ENCODE measurements at places on chromosomes 5 and 9.

GRCh38 chr5:103569313-103570060 is 6.9 kb upstream of the NUDT12 start:
- DNase-seq = no peak

DNA sequence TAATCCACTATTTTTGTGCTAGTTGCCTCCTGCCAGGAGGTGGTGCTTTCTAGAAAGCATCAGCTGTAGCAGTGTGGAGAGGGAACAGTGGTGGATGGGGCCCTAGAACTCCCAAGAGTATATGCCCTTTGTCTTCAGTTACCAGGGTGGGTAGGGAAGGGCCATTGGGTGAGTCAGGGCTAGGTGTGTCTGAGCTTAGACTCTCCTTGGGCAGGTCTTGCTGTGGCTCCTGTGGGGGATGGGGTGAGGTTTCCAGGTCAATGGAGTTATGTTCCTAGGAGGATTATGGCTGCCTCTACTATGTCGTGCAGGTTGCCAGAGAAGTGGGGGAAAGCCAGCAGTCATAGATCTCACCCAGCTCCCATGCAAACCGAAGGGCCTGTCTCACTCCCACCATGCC is 11.3 kb upstream of the ADAMTS12 start:
- DNase-seq = no peak

- DNase-seq = no peak
These were observed 1152.9 kb upstream of the CDH6 start for GRCh38 chr5:30040488-30041118.

- no peak for DNase-seq
These were observed 868 bp downstream of the ARHGEF28 start for GRCh38 chr5:73626814-73627313.

DNA sequence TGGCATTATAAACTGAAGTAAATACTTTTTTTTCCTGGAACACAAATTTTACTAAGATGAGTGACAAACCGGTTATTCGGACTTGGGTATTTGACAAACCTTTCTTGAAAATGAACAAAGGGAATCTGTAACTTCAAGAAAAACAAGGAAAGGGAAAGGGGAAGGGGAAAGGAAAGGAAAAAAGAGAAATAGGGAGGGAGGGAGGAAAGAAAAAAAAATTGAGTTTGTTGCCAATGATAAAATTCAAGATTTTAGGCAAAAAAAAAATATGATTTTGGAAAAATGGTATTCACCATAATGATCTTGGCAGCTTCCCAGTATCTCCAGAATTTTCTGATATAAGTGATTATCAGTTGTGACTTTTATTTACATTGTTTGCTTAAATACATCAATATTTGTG is 1.6 kb upstream of the TTC33 start:
- DNase-seq = no peak

DNA sequence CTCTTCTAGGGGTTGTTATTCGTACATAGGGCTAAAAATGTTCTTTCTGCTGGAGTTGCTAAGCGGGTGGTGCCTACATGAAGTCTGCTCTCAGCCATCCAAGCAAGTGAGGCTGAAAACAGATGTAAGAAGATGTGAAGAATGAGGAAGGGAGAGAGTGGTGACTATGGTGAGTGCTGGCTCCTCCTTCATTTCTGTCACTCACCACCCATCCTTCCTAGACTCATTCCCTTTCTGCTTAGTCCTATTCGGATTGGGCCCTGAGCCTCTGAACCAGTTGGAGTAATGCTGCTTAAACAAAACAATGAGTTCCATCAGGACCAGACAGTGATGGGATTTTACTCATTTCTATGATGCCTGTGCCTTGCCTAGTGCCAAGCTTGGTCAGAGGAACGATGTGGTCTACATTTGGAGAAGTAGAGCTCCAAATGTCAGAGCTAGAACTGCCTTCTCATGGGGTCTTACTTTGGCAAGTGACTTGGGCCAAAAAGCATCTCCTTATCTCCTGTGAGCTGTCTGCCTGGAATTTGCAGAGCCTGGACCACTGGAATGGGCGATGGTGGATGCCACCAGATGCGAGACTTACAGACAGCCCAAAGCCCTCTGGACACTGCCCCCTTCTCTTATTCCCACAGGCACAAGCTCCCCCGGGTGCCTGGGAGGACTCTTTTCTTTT is 192.9 kb downstream of the FBXL7 start:
- no peak for DNase-seq
